Spleen (tissue), 13 donors: ENCODE measurements at places on chromosomes 2 and 18. TPM values are rescaled to one million over a fixed set of nuclear protein-coding genes. Genes with fewer than 3 reads are reported as not detected.

UGT1A3 gene
- not detected for total RNA-seq

DNAJC5G gene
- total RNA-seq: not detected

CD302 gene
- total RNA-seq: 72.4 TPM

GRCh38 chr2:204663816-204664425 is 118.6 kb downstream of the PARD3B start:
- no peak overlapping the region for H3K4me3 ChIP-seq
- no peaks in the 10 kb centered on the region for H3K27me3 ChIP-seq
- no peak for DNase-seq
- H3K4me1 ChIP-seq: no peaks in the 10 kb centered on the region
- no peak overlapping the region for H3K27ac ChIP-seq
